ENCODE measurements at places on chromosomes 1 and 21.

DNA sequence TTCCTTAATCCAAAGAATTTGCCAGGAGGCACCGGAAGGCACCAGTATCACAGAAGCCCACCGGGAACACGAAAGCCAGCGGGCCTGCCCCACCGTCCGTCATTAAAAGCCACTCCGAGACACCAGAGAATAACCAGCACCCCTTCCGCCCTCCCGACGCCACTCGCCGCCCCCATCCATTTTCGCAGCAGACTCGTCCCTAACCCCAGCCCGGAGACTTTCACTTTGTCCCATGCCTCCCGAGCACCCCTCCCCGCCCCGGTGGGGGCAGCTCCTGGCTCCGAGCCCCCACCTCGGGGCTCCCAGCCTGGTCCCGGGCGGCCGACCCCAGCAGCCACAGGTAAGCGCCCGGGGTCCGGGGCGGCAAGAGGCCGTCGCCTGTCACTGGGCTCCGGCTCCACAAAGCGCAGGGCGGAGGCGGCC, 105.4 kb downstream of the SLC45A1 start:
- peak; percentile 24 for DNase-seq

GRCh38 chr1:157403608-157404007, 148.7 kb downstream of the FCRL5 start:
- no peak for DNase-seq

DNA sequence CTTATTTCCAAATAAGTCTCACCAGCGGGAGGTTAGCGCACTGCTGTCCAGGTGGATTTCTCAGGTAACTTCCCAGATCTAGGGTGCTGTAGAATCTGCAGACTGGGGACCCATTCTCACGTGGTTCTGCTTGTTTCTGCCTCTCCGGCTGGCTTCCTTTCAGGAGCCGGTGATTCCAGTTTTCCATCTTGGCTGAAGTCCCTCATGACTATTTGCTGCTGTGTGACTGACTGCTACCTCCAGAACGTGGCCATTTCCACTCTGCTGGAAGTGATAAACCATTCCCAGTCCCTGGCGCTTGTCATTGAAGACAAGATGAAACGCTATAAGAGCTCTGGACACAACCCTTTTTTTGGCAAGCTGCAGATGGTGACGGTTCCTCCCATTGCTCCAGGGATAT, 76.0 kb downstream of the DOP1B start:
- no peak for DNase-seq

GRCh38 chr1:6523566-6523965, 30.7 kb downstream of the NOL9 start:
- DNase-seq = no peak

GRCh38 chr1:27623327-27624212, 11.4 kb downstream of the FGR start:
- DNase-seq = no peak

DNA sequence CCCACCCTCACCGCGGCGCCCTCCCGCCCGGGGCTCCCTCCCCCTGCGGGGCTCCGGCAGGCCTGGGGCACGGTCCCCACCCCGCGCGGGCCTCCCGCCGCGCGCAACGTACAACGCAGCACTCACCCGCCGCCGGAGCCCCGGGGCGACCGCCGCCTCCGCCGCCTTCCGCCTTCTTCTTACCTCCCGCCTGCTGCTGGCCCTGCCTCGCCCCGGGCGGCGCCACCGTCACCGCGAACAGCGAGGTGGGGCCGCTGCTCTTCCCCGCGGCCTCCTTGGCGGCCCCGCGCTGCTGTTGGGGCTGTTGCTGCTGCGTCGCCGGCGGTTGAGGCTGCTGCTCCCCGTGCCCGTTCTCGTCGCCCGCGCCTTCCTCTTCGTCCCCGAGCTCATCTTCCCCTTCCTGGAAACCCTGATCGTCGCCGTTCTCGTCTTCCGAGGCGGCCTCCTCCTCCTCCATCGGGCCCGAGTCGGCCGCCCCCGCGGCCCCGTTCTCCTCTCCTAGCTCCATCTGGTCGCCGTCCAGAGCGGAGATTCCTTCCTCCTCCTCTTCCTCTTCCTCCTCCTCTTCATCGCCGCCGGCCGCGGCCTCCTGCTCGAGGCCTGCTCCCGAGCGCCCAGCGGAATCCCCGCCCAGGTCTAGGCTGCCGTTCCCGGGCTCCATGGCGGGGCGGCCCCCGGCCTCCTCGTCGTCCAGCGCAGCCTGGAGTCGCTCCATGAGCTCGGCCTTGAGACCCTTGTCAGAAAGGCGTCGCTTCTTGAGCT, 671 bp downstream of the HNRNPU start:
- no peak for DNase-seq

GRCh38 chr1:187477103-187477502, 648.4 kb downstream of the PLA2G4A start:
- DNase-seq = no peak

GRCh38 chr1:94855307-94855700, 35.1 kb downstream of the SLC44A3 start:
- DNase-seq = no peak

DNA sequence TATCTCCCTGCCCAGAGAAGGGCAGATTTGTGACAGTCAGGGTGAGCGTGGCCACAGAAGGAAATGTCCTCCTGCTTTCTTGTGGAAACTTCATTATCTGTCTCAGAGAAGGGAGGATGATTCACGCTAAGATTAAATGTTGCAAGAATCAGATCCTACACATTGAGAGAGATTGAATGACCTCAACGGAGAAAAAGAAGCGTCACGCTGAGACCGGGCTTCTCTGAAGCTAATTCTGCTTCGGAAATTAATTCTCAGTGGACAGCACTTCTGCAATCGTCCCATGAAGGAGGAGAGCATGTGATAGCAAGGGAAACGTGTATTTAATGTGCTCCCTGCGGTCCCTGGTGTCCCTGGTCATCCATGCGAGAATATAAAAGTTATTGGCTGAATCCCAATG, 19.8 kb upstream of the C1orf21 start:
- no peak for DNase-seq

DNA sequence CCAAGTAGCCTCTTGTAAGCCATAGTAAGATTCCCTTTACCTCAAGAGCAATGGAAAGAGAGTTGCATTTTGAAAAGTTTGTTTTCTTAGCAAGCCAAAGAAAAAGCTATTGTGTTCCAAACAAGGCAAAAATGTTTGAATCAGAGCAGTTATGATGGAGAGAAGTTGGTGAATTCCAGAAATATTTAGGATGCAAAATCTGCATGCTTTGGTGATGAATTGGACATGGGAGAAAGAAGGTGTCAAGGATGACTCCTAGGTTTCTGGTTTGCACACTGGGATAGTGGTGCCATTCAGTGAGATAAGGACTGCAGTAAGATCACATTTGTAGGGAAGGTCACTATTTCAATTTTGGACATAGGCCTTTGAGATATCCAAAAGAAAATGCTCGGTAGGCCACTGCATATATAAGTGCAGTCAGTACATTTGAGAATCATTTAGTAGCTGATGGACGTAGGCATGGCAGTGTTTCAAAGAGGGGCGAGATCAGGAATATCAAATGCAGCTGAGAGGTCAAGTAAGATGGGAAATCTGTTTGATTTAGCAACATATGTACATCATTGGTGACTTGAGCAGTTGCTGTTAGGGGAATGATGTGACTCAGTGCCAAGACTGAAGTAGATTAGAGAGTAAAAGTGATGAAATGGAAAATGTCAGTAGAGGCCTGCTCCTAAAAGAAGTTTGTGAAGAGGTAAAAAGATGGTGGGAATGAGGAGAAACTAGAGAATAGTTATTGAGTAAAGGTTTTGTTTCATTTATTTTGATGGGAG, 33.9 kb upstream of the GPR25 start:
- no peak for DNase-seq

- DNase-seq = no peak
These were observed 60.6 kb downstream of the AGPAT3 start for GRCh38 chr21:43925609-43926008.
